CD4-positive, alpha-beta T cell treated with Interleukin-15 for 4 hours (primary cell): ENCODE measurements at places on chromosomes 16 and 17.

DNA sequence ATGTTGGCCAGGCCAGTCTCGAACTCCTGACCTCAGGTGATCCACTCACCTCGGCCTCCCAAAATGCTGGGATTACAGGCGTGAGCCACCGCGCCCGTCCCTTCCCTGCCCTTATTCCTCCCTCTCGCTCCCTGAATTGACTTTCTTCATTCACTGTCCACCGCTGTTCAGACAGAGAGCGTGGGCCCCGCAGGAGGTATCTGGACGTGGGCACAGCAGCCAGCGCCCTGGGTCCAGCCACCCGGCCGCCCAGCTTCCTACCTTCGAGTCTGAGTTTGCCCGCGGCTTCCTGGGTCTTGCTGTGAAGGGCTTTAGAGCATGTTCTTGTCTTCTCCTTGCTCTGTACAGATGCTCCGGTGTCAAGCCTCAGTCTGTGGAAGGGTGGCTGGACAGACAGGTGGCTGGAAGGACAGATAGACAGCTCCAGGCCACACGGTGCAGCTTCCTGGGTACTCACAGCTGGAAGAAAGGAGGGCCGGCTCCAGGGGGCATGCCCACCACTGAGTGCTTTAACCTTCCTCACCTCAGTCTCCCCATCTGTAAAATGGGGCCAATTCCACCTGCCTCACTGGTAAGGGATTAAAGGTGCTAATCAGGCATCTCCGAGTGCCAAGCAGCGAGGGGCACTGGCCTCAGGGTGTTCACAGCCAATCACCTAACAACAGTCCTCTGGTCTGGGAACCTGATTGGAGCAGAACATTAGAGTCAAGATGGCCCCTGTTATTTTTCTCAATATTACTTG lies 13.6 kb downstream of the RHBDF2 start:
- no peak for DNase-seq

GRCh38 chr17:40561294-40561870 lies 3.9 kb downstream of the CCR7 start:
- no peak for DNase-seq

DNA sequence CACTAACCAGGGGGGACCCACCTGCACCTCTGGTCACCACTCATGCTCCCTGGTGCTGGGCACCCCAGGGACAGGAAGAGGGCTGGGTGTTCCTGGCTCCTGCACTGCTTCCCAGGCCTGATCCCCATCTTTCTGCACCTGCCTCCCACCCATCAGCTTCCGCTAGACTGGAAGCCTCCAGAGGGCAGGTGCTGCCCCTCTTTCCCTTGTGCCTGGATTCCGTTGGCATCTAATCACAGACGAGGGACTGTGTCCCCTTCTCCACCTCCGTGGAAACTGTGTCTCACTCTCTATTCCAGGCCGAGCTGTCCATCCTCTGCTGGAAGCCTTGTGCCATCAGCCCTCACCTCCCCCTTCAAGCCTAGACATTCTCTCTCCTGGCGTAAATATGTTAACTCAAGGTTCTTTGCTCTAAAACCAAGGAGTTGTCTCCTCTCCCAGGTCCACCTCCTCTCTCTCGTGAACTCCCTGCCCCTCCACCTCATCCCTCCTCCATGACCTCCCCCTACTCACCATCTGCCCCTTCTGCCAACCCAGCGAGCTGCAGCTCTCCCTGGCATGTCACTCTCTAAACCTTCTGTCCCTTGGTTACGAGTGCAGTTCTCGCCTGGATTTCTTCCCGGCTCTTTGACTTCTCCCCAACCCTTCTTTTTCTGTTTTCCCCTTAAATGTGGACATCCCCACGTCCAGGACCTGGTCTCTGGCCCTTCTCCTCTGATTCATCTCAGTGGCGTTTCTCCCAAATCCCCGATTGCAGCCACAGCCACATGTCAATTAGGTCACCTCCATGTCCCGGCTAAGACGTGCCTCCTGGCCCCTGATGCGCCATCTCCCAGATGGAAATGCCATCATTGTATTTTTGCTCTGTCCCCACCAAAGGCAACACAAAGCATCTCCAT lies 107.7 kb downstream of the SEC14L1 start:
- no peak for DNase-seq

DNA sequence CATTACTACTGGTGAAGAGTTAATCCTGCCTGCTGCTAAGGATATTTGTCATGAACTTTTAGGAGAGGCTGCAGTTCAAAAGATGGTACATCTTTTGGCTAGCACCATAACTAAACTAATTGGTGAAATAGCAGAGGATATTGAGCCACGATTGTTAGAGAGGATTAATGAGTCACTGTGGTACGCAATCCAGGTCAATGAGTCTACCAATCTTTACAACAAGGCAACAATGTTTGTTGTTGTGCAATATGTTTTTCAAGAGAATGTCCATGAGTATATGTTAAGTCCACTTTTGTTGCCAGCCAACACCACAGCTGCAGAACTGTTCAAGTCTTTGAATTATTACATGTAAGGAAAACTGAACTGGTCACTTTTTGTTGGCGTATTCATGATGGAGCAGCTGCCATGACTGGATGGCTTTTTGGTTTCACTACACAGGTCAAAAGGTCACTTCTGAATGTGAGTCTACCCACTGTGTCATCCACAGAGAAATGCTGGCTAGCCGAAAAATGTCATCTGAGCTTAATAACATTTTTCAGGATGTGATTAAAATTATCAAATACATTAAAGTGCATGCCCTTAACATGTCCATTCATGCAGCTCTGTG lies 402.6 kb upstream of the KIF2B start:
- DNase-seq, result no peak

- no peak for DNase-seq
These were observed 17.5 kb downstream of the ABCA9 start for GRCh38 chr17:69043098-69043734.

DNA sequence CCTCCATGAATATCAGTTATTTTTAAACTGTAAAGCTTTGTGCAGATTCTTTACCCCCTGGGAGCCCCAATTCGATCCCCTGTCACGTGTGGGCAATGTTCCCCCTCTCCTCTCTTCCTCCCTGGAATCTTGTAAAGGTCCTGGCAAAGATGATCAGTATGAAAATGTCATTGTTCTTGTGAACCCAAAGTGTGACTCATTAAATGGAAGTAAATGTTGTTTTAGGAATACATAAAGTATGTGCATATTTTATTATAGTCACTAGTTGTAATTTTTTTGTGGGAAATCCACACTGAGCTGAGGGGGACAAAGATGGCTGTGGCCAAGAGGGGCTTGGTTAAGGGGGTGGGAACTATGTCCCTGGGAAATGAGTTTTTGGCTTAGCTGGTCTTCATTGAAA lies 2.3 kb downstream of the CCL11 start:
- DNase-seq, result no peak
